Neural progenitor cell (in vitro differentiated cells): ENCODE measurements at places on chromosomes 11 and 22.

DNA sequence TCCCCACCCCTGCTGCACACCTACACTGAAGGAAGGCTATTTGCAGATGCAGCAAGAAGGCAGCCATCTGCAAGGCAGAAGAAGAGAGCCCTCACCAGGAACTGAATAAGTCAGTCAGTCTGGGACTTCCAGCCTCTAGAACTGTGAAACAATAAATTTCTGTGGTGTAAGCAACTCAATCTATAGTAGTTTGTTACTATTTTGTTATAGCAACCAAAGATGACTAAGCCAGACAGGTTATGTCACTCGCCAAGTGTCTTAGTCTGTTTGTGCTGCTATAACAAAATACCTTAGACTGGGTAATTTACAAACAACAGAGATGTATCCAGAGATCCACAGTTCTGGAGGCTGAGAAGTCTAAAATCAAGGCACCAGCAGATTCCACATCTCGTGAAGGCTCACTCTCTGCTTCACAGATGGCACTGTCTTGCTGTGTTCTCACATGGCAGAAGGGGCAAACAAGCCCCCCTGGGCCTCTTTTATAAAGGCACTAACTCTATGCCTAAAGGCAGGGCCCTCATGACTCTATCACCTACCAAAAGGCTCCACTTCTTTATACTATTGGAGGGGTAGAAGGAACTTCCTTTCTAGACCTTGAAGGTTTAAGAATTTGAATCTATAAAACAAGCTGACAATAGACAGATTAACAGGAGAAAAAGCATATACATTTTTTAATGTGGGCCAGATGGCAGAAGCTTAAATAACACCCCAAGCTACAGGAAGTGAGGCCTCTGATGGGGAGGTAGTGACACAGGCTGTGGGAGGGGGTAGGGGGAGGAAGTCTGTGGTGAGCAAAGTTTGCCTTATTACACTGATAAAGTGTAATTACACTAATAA lies 12.3 kb downstream of the APOL6 start:
- DNase-seq: no peak

DNA sequence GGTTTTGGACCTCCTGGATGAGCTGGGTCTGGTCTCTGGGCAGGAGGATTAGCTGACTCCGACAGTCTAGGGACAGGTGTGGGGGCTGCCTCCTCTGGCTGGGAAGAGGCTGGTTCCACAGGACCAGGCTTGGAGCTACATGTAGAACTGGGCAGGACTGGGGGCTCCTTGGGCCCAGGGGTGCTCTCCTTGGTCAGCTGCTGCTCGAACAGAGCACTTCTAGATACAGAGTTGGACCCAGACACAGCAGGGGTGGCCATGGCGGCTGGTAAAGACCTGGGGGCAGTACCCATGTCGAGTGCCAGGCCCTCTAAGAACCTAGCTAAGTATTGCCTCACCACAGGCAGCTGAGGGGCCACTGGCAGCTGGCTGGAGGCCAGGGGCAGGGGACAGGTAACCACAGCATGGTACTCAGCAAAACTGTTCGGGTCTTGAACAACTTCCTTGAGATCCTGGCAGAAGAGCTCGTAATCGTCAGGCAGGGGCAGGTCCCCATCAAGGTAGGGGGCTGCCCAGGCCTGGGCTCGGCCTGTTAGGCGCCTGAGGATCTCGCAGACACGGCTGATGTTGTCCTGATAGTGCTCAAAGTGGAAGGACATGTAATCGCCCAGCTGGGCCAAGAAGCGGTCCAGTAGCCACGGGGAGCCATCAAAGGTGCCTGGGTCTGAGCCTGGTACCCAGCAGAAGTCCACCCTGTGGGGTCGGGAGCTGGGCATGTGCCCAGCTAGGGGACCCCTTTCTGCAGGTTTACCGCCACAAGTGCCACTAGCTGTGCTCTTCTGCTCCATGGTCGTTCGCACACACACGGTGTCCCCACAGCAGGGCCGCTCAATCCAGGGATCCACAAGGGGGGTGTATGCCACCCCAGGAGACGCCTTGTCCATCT lies 3.1 kb downstream of the GNB1L start:
- DNase-seq: no peak

DNA sequence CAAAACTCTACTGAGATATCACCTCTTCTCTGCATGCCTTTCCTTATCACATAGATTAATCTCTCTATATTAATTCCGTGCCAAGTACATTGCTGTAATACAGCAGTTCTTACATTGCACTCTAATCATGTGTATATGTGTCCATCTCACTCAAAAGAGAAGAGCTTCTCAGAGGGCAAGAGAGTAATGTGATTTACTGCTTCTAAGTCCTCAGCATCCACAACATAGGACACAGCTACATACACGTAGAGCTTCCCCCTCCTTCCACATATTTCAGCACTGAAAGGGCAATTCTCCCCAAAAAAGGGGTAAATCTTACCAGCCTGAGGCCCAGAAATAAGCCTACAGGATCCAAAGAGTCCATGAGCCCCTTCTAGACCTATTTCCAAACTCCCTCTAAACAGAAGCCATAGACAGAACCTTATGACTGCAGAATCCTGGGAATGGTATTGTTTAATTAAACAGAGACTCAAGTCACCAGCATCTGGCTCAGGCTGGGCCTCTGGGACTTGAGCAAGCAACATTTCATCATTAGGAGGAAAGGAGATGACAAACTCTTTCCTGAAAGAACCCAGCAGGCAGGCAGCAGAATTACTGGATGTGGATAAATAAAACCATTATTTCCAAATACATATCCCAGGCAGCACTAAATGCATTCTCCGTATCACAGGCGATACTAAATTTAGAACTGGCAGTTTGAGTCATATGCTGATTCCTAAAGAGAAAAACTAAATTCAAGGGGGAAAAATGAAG lies 87.2 kb downstream of the KCNC1 start:
- DNase-seq: no peak

DNA sequence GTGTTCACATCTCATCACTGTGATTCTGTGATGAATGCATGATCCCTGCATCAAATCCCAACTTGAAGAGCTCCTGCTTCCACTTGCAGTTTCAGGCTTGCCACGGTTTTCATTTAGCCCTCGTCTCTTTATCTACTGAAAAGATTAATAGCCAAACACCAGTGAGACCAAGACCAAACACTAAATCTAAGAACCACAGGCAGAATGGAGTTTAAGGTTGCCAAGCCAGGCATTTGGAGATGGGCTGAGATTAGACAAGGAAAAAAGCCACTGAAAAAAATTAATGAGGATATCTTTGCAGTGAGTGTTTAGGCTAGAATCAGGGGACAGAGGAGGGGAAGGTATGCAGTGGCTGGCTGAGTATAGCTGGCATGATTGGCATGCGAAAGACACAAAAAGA lies 227.2 kb upstream of the BLID start:
- no peak for DNase-seq

DNA sequence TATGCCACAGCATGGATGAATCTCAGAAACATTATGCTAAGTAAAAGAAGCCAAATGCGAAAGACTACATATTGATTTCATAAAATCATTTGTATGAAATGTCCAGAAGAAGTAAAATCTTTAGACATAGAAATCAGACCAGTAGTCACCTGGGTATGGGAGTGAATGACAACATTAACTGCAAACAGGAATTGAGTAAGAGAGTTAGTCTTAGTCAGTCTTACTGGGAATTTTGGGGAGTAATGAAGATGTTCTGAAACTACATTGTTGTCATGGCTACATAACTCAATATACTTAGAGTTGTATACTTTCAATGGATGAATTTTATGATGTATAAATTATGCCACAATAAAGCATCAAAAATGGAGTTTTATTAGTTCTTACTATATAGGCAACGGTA lies 107.8 kb upstream of the CHORDC1 start:
- DNase-seq: no peak

- DNase-seq: no peak
These were observed 10.4 kb upstream of the AHNAK start for GRCh38 chr11:62556875-62557631.

DNA sequence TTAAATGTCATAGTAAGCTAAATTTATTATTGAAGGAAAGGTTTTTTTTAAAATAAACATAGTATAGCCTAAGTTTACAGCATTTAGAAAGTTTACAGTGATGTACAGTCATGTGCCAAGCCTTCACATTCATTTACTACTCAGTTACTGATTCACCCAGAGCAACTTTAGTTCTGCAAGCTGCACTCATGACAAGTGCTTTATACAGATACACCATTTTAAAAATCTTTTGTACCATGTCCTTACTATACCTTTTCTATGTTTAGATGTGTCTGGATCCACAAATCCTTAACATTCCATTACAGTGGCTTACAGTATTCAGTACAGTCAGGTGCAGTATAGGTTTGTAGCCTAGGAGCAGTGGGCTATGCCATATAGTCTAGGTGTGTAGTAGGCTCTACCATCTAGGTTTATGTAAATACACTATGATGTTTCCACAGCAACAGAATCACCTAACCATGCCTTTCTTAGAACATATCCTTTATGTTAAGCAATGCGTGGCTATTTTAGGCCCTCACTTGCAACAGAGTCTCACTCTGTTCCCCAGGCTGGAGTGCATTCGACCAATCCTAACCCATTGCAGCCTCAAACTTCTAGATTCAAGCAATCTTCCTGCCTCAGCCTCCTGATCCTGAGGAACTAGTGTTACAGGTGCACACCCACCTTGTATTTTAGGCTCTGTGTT lies 79.5 kb upstream of the SLC25A18 start:
- DNase-seq: no peak

DNA sequence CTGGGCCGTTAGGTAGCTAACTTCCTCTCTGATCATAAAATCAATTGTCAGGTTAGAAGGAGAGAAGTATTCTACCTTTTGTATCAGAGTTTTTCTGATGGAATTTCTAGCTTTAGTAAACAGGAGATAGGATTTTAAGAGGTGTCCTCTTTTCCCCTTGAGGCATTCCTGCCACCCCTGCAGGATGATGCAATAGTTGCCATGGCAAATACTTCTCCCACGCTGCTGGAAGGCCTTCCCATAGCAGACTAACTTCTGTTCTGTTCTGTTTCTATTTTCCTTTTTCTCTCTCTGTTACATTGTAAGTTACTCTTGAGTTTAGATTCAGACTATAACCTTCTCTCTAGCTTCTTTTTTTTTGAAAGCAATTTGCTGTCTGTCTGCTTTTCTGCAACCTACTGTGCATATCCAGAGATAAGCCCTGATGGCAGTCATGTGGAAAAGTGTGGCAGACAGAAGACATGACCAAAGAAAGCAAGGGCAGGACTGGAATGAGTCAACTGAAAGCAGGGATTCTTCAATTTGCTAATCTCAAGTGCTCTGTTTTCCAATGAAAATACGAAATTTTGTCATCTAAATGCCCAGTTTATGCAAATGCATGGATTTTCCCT lies 679.1 kb downstream of the DLG2 start:
- no peak for DNase-seq

DNA sequence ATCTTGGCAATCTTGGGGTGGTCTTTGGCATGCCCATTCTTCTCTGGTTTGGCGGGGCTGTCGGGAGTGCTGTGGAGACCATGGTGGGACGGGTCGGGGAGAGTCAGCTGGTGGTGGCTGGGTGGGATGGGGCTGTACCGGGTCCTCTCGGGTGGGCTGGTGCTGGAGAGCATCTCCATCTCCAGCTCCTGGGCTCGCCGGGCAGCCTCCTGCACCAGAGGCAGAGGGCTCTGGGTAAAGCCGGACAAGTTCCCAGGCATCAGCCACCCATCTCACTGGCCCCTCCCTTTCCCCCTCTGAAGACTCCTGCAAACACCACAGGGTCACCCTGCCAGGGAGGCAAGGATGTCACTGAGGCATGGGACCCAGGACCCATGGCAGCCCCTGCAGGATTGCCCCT lies 25.1 kb downstream of the ANKK1 start:
- no peak for DNase-seq

GRCh38 chr11:122732342-122733315 lies 77.1 kb downstream of the UBASH3B start:
- no peak for DNase-seq

GRCh38 chr22:19772673-19773469 lies 12.3 kb downstream of the TBX1 start:
- no peak for DNase-seq

GRCh38 chr22:27468712-27469111 lies 332.8 kb downstream of the MN1 start:
- no peak for DNase-seq

DNA sequence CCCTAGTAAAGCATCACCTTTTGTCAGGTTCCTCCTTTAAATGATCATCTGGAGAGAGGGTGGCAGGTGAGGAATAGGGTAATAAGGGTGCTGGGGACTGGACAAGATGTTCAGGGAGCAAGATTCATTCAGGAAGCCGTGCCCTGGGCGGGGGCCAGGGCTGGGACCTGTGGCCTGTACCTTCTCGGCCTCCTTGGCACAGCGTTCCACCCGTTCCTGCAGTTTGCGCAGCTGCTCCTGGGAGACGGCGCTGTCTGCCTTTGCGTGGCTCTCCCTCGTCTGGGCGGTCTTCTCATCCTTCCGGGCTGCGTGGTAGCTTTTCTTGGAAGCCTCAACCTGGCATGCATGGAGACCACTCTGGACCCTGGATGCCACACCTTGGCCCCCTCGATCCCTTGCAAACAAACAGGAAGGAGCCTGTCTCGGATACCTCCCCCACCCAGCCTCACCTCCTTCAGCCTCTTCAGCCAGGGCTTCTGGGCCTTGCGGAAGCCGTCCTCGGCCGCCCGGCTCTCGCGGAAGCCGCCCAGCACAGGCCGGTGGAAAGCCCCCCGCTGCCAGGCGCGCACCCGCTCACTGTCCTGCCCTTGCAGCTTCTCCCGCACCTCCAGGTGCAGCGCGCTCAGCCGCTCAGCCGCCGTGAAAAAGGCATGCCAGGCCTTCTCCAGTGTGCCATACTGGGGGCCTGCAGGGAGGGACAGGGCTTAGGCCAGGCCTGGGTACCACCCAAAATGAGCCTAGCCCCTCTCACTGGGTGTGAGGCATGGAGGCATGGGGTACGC lies 3.5 kb upstream of the ARFGAP2 start:
- no peak for DNase-seq

DNA sequence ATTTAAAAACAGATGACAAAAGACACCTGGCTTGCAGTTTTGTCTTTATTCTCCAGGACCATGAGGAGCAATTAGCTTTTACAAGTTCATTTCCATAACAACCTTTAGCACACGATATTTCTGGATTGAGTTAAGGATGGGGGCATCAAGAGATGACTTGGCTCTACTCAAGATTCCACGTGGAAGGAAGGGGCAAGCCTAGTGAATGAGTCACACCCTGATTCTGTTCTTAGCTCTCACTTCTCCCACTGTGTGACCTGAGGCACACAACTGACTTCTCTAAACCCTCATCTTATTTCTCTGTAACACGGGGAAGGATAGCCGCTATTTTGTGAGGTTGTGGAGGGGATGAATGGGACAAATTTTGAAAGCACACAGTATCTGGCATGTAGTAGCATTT lies 185.5 kb downstream of the KIRREL3 start:
- DNase-seq: no peak

DNA sequence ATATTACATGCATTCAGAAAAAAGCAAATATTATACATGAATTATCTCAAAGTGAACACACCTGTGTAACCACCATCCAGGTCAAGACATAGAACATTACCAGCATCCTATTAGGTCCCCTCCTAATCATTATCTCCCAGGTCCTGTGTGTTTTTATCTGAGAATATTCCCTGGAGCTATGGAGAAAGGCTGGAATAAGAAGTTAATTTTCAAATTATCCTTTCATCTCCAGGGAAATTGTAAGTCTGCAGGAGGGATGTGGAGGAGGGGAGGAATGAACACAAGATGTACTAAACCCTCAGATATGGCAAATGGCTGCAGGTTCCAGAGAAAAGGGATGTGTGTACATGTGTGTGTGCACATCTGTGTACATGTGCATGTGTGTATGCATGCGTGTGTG lies 25.2 kb upstream of the NAV2 start:
- DNase-seq: no peak

- no peak for DNase-seq
These were observed 56.4 kb downstream of the TRAF6 start for GRCh38 chr11:36453678-36454077.

GRCh38 chr11:133467686-133468085 lies 64.6 kb downstream of the OPCML start:
- DNase-seq: no peak

GRCh38 chr11:38046571-38047135 lies 1448.6 kb upstream of the RAG2 start:
- no peak for DNase-seq
